ENCODE measurements at places on chromosomes 6 and 20.
A peak's percentile ranks its signal among the peaks of the same experiment; 100 is the strongest.

DNA sequence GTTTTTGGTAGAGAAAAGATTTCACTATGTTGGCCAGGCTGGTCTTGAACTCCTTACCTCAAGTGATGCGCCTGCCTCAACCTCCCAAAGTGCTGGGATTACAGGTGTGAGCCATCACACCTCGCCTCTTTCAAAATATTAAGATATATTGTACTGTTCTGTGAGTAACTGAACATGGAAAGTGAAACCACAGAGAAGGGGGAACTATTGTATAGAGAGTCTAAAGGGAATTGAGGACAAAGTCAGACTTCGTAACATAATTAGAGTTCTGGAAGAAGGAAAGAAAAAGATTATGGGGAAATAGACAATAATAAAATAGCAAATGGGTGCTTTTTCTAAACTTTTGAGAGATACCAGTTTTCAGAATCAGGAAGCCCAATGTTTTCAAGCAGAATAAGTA is 17.4 kb upstream of the AKAP7 start:
- no peak for DNase-seq

DNA sequence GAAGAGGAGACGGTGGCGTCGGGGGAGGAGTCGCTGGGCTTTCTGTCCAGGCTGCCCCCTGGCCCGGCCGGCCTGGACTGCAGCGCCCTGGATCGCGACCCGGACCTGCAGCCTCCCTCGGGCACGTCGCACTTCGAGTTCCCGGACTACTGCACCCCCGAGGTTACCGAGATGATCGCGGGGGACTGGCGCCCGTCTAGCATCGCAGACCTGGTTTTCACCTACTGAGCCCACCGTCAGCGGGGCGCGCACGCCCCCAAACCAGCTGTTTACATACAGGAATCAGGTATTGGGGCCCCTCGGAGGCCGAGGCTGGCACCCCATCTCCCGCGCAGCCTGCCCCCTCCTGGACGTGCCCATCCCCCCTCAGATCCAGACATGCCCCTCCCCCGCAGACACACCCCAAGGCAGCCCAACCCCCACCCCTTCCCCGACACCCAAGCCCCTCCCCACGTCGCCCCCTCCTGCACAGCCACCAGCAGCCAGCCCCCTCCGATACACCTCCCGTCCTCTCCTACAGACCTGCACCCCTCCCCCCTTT is 1.4 kb downstream of the SOX12 start:
- no peak for DNase-seq

DNA sequence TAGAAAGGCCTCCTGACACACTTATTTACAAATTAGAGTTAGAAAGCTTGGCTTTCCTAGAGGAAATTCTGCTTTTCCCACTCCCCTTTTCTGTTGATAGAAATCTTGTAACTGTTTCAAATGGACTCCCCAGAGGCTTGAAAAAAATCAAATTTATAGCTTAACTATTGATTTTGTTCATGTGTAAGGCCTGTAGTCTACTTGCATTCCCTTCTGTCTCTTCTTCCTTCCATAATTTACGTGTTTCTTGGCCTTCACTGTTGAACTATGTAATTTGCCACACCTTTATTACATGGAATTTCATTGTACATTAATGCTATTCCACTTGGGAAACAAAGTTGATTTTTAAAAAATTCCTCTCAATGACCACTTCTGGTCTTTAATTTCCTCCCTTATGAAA is 81.4 kb downstream of the LAMP5 start:
- no peak for DNase-seq

GRCh38 chr6:34760108-34760507 is 2.8 kb downstream of the SNRPC start:
- DNase-seq, result no peak

DNA sequence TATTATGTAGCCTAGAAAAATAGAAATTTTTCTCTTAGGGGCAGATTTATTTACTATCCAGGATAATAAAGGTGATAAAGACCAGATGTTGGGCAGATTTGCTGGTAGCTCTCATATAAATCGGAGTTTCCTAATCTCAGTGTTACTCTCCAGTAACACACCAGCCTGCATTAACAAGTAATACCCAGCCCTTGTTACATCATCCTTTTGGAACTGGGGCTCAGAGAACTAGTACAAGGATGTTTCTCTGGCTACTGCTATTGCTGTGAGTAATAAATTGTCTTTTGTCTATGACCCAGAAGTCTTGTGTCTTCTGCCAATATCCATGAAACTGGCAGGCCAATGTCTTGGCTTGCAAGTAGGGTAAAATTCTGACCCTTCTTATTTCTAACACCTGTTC is 16.8 kb downstream of the TPD52L1 start:
- DNase-seq, result no peak

DNA sequence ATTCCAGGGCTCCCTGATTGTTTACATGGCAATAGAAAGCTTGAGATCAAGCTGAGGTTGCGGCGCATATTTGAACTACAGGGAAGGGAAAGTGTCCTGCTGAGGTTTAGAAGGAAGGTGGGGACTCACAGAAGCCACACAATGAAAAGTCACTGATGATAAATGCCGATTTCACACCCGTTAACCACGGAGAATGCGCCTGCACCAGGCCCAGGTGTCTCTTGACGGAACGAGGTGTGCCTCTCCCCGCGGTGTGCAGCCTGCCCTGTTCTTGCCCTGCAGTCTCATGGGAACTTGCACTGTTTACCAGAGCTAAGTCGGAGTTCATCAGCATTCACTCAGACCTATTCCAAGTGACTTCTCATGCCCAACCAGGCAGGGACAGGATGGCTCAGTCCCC is 90.3 kb downstream of the LY86 start:
- DNase-seq, result no peak

- no peak for DNase-seq
These were observed 6.3 kb downstream of the ZMYND8 start for GRCh38 chr20:47350181-47350550.

DNA sequence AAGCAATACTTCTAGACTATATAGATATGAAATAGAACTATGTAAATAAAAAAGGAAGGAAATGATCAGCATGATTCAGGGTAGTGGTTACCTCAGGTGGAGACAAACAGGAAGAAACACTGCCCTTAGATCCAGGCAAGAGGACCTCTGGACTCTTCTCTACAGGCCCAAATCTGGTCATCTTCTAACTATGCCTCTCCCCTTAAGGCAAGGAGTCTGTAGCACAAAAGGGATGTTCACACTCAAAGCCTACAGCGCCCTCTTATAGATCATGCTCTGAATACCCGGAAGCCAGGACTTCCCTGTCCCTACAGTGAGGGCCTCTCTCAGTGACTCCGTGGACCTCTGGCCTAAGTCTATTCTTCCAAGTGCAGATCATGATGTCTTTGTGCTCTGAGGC is 30.4 kb upstream of the HIVEP2 start:
- no peak for DNase-seq

- DNase-seq, result no peak
These were observed 251.8 kb downstream of the NRN1 start for GRCh38 chr6:5754904-5755303.

DNA sequence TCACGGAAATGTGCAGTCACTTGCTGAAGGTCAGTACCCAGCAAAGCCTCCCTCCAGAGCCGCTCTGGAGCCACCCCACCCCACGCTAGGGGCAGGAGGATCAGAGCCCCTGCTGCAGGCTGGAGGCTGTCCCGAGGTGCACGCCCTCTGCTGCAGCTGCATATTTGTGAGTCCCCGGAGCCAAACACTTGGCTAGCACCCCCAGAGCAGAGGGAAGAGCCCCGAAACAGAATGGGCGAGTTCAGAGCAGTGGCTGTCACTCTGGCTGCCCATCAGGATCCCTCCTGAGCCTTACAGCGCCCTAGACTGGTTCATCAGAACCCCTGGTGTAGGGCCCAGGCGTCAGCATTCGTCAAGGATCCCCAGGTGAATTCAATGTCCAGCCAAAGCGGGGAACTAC is 9.5 kb upstream of the TULP1 start:
- no peak for DNase-seq

- DNase-seq, result no peak
These were observed 28.3 kb downstream of the L3MBTL3 start for GRCh38 chr6:130046671-130047070.

DNA sequence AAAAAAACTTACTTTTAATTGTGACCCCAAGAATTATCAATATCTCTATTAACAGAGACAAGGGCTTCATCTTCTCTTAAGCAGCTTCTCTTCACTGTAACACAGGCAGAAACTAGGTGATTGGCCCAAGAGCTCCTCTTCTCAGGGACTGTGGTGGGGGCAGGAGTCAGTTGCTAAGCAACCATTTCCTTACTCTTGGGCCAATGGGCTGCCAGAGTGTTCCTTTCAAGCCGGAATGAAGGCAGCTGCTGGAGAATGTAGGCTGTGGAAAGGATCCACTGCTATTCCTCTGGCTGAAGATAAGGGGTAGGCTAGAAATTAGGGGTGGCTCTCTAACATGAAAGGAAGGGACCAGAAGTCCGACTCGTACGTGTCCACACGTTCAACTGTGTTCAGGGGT is at the start of gene SEL1L2:
Gene SEL1L2, minus strand, starts transcription at position 150 of the 400 bp plus-strand sequence. Its CDS starts 80 bp downstream, at position 70.
- no peak for DNase-seq

GRCh38 chr20:3545401-3545925 is 74.6 kb downstream of the ATRN start:
- no peak for DNase-seq

- no peak for DNase-seq
These were observed 112.5 kb downstream of the SCML4 start for GRCh38 chr6:107711412-107712236.

- DNase-seq, result no peak
These were observed 258.0 kb downstream of the ATXN1 start for GRCh38 chr6:16503241-16503775.

DNA sequence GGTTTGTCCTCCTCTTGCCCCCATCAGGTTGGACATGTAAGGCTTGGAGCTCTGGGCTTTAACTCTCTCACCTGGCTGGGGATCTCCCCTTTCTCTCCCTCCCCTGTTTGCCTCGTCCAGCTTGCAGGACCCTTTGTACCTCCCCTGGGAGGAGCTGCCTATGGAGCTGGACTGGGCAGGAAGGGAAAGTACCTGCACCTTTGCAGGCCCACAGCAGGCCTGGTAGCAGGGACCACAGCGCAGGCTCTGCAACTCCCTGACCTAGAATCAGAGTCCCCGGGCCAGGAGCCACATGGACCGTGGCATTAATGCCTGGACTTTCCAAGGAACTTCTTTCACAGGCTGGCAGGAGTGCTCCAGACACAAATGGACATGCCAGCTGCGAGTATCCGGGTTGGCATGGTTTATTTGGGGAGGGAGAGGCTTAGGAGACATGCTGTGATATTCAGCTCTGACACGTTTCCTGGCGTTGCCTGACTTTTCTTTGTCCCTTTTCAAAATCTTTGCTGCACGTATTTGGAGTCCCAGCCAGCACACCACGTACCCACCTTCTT is 268.5 kb upstream of the EXOC2 start:
- no peak for DNase-seq

GRCh38 chr6:13813621-13814175 is 659 bp downstream of the MCUR1 start:
- DNase-seq, result peak; percentile 65

- no peak for DNase-seq
These were observed 153.7 kb upstream of the PTPN1 start for GRCh38 chr20:50356525-50356885.

- DNase-seq, result no peak
These were observed 90.9 kb downstream of the CAP2 start for GRCh38 chr6:17484201-17484849.

DNA sequence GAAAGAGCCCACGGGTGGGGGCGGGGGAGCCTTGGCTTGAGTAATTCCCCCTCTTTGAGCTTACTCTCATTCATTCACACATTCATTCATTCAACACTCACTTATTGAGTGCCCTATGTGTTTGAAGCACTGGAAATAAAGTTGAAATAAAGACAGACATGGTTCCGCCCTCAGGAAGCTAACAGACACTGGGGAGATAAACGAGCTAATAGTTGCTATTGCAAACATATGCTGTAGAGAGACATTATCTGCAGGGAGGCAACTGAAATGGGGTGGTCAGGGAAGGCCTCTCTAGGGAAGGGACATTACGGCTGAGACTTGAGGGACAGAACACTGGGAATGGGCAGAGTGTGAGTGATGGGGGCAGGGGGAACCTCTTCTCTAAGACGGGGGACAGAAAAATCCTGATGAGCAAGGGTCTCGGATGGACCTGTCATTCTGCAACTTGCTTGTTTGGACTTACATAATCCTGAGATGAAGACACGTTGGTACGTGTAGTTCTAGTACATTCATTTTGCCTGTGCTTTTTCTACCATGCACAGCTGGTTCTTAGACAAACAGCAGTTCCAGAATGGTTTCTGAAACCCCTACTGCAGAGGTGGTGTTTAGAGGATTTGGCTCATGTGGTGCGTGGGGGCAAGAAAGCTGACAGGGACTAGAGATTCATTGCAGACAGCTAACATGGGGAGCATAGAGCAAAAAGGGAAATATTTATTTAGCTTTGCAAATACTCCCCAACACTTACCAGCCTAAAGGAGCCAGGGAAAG is 71.1 kb upstream of the BLCAP start:
- no peak for DNase-seq

- no peak for DNase-seq
These were observed 66.6 kb downstream of the CSE1L start for GRCh38 chr20:49112596-49113274.

GRCh38 chr6:109194880-109195279 is 99.6 kb downstream of the CEP57L1 start:
- no peak for DNase-seq

DNA sequence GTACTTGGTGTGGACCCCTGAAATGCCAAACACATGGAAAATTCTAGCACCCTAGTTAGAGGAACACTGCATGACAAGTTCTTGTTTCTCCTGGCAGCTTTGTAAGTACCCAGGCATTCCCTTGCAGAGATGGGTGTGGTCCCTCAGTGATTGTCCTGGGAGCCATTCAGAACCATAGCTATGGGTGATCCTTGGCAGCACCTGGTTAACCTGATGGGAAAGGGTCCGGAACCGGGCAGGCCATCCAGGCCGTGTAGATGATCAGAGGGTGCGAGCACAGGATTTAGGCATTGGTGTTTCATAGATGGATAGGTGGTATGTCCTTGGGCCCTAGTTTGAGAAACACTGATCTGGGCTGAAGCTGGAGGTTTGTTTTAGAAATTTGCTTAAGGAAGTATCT is 95.8 kb downstream of the RPP40 start:
- no peak for DNase-seq

DNA sequence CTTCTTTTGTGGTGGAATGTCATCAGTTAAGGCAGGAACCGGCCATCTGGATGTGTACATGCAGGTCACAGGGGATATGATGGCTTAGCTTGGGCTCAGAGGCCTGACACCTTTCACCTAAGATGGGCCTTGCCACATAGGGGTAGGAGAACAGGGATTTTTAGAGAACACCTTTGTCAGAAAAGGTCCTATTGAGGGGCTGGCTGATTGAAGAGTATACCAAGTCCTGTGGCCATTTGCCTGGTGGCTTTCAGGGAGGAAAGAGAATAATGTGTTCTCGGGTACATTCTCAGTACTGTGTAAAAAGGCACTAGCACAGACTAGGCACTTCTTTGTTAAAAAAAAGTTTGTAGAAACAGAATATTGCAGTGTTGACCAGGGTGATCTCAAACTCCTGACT is 26.4 kb downstream of the GMPR start:
- no peak for DNase-seq
